Cerebellum (tissue), 4 donors: ENCODE measurements at places on chromosomes 2 and 18.
A peak's percentile ranks its signal among the peaks of the same experiment; 100 is the strongest.

DNA sequence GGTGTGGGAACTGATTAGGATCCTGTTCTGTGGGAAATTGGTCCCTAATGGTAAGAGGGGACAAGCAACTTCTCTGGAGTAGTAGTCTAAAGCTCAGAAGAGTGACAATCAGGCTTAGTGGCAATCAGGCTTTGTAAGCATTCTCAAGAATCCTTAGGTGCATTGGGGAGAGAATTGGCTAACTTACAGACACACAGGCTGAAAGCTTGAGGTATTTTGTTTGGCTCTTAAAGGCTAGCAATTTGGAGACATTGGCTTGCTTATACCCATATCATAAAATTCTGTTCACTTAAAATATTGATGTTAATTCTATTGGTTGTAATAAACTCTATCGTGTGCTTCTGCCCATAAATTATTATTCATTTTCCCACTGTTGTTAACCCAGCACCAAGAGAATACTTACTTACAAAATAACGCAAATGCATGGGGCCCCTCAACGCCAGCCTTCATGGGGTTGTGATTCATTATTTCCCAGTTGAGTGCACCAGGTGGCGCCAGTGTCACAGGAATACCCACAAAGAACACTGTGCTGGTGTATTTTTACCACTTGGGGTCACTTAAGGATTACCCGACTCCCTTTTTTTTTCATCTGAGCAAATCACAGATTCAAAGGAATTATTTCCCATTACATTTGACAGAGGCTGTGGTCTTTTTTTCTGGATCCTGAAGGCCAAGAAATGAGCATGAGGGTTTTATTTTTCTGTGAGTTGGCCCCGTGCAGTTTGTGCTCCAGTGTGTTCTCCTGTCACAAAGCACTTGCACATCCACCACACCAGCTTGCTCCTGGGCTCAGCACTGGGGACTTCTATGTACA, 45.5 kb downstream of the DDX1 start:
- peak; percentile 73 for DNase-seq

GRCh38 chr18:26689226-26689879, 141.0 kb upstream of the KCTD1 start:
- no peak for DNase-seq

- DNase-seq = no peak
Observed at GRCh38 chr18:61991836-61992235, 99.0 kb upstream of the RNF152 start.

DNA sequence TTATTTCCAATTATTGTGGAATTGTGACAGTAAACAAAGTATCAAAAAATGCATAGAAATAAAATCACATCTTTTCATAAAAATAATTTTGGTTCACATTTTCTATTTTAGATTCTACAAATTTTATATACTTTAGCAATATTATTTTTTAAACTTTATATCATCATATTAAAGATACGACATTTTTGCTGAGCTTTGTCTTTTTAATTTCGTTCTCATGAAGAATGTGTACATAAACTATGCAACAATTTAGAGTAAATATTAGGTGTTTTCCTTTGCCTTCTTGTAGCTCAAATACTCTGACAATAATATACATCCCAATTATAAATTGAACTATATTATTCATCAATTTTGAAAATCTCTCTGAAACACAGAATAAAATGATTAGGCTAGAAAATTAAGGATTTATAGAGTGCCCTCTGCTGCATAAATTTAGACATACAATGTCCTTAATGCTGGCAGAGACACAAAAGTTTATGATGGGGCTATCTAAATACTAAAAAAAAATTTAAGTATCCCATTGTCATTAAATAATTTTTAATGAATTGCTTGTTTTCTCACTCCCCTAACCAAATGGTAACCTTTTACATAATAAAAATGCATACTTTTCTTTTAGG, 45.7 kb downstream of the CCDC102B start:
- DNase-seq = no peak

DNA sequence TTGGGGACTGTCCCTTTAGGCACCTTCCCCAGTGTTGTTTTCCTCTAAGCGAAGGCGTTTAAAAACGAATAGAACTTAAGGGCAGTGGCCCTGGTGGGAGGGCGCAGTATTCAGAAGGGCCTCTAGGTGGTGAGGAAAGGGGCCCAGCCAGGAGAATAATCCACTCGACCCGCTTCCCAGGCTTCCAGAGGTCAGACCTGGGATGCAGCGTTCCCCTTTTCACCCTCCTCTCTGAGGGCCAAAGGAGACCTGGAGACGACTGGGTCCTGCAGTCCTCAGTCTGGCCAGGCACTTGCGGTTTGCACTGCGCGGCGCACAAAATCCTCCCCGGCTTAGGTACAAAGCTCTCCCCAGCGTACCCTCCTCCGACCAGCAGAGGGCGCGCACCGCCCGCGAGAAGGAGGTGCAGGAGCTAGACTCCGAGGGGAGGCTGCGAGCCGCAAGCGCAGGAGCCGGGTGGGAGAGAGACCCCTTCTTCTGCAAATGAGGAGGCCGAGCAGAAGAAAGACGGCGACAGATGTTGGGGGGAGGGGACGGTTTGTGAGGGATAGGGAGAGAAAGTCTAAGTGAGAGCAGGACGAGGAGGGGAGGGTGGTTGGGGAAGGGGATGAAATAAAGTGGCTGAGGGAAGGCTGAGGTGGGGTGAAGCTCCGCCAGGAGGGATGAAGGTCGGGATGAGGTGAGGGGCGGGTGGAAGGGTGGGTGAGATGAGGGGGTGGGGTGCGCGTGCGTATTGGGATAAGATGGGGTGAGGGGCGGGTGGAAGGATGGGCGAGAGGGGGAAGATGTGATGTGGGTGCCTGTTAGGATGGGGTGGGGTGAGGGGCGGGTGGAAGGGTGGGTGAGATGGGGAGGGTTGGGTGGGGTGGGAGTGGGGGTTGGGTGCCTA, 4.9 kb downstream of the FEV start:
- DNase-seq = peak; percentile 84

DNA sequence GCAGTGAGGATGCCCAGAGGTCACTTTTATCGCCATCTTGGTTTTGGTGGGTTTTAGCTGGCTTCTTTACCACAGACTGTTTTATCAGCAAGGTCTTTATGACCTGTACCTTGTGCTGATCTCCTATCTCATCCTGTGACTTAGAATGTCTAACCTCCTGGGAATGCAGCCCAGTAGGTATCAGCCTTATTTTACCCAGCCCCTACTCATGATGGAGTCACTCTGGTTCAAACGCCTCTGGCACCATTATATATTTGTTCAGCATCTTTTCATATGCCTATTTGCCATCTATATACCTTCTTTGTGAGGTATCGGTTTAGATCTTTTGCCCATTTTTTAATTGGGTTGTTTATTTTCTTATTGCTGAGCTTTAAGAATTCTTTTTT, 7.2 kb upstream of the CCNT2 start:
- DNase-seq = no peak

- peak; percentile 59 for DNase-seq
Observed at GRCh38 chr18:39661856-39662366, 2096.3 kb upstream of the CELF4 start.

DNA sequence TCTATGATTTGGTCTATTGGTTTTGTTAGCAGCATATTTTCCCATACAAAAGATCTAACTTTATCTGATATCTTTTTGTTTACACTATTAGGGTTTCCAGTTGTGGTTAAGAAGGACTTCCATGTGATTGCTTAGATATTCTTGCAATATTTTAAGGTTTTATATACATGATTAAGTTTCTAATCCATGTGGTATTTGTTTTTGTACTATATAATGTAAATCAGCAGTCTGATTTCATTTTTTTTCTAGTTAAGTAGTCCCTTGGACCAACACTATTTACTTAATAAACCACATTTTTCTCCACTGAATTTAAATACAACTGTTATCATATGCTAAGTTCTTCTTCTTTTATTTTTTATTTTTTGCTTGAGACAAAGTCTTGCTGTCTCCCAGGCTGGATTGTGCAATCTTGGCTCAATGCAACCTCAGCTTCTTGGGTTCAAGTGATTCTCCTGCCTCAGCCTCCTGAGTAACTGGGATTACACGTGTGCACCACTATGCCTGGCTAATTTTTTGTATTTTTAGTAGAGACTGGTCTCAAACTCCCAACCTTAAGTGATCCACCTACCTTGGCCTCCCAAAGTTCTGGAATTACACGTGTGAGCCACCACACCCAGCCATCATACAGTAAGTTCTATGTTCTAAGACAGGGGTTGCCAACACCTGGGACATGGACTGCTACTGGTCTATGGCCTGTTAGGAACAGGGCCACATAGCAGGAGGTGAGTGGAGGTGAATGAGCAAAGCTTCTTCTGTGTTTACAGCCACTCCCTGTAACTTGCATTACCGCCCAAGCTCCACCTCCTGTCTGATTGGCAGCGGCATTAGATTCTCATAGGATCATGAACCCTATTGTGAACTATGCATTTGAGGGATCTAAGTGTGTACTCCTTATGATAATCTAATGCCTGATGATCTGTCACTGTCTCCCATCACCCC, 58.5 kb upstream of the RAB27B start:
- no peak for DNase-seq

GRCh38 chr18:76487782-76488181, 7.3 kb downstream of the ZNF516 start:
- no peak for DNase-seq

DNA sequence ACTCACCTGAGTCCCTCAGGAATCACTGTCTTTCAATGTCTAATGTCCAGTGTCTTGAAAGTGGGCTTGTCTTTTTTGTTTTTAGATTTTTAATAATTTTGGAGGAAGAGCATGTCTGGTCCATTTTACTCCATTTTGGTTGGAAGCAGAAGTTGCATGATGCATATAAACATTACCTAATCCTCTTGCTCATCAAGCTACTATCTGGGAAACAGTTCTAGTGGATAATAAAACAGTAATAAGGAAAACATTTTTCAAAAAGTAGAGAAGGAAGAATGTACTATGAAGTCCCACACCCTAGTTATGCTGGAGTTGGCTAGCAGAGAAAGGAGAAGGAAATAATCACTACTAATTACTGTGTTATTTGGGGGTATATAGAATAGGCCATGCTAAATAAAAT, 263.7 kb downstream of the ETAA1 start:
- DNase-seq = no peak

DNA sequence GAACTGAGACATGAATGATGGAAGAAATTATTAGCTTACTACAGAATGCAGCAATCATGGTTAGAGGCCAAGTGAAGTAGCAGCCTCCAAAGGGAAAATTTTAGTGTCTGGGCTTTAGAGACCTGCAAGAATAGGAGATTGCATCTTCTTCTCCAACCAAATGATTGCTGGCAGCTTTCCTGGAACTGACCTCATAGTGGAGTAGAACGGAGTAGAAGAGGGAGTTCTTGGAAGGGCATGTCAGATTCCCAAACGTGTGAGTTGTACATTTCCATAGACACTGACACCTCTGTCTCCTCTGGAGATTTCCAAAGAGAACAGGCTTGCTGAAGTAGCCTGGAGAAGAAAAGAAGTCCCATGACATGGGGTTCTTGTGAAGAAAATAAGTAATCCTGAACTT, 169.8 kb upstream of the ERBB4 start:
- DNase-seq = no peak

GRCh38 chr2:218982586-218983262, 2.3 kb downstream of the FEV start:
- DNase-seq = no peak

- DNase-seq = peak; percentile 66
Observed at GRCh38 chr2:16943279-16943958, 277.8 kb upstream of the CYRIA start.
